ENCODE measurements at places on chromosomes 2 and 18. TPM values are rescaled to one million over a fixed set of nuclear protein-coding genes. Genes with fewer than 3 reads are reported as not detected.

REG3A gene
- 351 TPM for total RNA-seq

PSMA8 gene
- total RNA-seq = not detected

PPP1R7 gene
- 99.4 TPM for total RNA-seq

HS6ST1 gene
- 44.8 TPM for total RNA-seq

NGEF gene
- total RNA-seq = 7.0 TPM

SETBP1 gene
- 23.6 TPM for total RNA-seq

CHST10 gene
- 13.0 TPM for total RNA-seq

DNA sequence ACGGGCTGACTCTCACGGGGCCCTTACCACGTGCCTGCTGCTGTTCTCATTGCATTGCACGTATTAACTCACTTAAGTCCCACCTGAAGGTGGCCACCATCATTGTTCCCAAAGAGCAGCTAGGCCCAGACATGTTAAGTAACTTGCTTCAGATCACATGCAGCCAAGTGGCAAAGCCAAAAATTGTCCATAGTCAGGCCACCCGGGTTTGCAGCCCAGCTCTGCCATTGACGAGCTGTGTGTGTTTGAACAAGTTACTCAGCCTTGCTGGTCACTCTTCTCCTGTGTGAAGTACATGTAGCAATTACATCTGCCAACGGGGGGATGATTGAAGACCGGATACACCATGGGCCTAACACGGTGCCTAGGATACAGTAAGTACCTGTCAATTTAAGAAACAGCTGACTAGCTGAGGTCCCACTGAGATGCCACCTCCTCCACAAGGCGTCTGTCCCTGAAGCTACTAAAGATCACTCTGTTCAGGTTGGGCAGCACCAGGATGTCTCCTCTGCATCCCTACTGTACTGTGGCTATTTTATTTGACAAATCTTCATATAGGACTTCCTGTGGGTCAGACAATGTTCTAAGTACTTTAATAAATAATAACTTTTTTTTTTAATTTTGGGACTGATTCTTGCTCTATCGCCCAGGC lies 154.2 kb upstream of the MYCN start:
- DNase-seq = no peak

GRCh38 chr2:232986155-232986554 lies 26.9 kb downstream of the NGEF start:
- no peak for DNase-seq

DNA sequence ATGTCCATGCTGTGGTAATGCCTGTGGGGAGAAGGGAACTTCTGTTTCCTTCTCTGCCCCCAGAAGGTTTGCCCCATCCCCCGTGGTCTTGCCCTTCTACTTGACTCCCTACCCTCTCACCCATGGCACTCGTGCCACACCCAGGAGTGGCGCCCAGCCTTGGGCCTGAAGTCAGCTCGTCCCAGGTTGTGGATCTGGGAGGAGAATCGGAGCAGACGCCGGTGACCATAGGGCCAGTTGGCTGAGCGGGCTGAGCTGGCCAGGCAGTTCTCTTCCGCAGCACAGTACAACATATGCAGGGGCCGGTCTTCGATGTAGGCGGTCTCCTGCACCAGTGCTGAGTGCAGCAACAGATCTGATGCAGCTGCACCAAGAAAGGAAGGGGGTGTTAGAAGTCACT lies 4.7 kb downstream of the HTRA2 start:
- no peak for DNase-seq

DNA sequence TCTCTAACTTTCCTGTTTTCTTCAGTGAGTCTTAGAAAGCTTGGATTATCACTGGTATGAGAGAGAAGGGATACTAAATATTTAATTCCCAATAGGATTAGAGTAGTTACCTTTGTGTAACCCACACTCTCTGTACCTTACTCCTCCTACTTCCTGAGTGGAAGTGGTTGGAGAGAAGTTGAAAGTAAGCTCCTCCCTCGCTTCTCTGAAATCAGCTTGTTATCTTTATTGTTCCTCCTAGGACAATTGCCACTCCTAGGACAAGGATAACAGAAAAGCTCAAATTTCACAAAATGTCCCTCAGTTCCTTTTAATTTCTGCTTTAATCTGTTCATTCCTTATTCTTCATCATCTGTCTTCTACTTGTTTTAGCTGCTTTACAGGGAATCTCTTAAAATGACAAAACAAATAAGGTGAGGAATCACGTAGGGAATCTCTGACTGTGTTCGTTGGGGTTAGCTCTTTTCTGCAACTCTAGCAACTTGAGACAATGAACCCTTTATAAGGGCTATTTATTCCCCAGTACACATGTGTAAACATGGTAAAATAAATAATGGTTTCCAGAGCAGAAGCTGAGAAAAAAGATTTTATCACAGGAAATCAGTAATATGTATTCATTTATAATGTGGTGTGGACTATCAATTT lies 8.6 kb downstream of the ITPRID2 start:
- DNase-seq = no peak

GRCh38 chr2:53952519-53952918 lies 18.3 kb downstream of the PSME4 start:
- DNase-seq = no peak

DNA sequence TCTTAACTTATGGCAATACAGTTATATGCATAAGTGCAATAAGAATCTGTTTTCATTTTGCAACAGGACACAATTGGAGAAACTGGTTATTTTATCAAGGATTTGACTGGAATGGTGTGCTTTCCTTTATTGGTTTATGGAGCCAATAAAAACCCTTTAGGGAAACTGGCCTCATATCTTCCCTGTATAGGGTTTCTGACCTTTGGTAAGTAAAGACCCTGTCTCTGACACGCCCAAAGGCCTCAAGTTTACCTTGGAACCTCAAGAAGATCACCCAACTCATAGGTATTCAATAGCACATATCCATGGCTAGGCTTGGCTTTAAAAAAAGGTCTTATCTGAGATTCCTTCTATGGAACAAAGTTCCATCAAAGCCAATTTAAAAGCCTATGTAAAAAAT lies 11.2 kb downstream of the HAAO start:
- no peak for DNase-seq

DNA sequence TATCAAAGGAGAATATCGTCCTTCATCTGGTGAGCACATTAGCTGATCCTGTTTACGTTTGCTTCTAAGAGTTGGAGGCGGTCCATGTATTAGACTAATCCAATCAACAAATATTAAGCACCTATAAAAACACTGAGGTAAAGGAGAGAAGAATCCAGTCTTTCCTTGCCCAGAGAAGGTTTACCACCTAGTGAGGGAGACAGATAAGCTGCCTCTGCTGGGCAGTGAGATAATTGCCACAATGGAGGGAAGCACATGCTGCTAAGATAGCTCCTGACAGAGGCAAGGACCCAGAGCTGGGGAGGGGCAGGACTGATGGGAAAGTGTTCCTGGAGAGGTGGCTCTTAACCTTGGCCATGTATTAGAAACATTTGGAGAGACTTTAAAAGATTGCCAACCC lies 36.7 kb upstream of the ST8SIA5 start:
- DNase-seq = no peak

- no peak for DNase-seq
Measured at GRCh38 chr2:157076526-157077161, 180.9 kb upstream of the GALNT5 start.

DNA sequence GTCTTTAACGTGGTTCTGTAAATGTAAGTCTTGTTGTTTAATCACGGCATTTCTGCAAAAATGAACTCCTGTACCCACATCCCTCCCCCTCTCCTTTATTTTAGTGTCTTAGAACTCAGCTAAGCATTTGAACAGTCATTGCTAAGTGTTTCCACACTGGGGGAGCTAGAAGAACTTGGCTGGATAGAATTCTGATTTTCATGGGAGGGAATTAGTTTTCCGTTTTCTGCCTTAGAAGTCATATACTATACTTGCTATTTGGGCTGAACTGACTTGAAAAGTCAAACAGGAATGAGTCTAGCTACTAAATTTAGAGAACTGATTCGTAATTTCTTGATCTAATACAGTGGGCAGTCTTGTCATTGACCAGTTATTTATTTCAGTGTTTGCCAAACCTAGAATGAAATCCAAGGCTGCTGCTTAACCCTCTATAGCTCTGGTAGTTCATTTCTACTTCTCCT lies 61.1 kb downstream of the FMNL2 start:
- DNase-seq = no peak

GRCh38 chr2:86064006-86064405 lies 41.7 kb downstream of the POLR1A start:
- no peak for DNase-seq

GRCh38 chr2:190506666-190507065 lies 27.9 kb downstream of the NEMP2 start:
- no peak for DNase-seq

DNA sequence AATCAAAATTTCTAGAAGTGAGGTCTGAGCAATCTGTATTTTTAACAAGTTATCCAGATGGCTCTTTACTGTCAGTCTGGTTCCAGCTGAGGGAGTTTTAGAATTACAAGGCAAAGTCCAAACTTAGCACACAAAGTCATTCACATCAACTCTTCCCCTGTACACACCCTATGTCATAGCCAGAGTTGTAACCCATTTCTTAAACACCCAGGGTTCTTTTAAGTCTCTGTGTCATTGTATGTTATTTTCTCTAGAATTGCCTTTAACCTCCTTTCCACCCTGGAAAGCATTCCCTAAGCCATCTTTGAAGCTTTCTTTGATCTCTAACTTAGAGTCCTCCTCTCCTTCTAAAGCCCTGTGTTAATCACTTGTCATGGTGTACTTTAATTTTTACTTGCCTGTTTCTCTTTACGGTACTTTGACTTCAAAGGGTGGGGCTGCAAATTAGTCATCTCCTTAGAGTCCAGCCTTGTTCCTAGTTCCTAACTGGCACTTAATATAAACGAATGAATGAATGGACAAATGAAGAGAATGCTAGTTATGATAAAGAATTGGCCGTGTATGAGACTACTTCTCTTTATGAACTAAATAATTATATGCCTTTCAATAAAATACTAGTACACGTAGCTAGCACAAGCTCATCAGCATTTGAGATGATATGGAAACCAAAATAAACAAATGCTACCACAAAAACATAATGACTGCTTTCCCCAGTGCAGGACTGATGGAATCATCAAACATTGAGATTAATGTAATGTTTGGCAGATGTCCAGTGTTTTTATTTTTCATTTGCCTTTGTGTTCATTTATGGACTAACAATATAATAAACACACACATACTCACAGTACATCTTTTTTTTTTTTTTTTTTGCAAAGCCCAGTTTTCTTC lies 11.9 kb upstream of the ACTR3 start:
- no peak for DNase-seq

GRCh38 chr18:45940724-45941123 lies 26.4 kb downstream of the EPG5 start:
- DNase-seq = no peak

- no peak for DNase-seq
Measured at GRCh38 chr2:138012082-138012481, 47.8 kb downstream of the HNMT start.

DNA sequence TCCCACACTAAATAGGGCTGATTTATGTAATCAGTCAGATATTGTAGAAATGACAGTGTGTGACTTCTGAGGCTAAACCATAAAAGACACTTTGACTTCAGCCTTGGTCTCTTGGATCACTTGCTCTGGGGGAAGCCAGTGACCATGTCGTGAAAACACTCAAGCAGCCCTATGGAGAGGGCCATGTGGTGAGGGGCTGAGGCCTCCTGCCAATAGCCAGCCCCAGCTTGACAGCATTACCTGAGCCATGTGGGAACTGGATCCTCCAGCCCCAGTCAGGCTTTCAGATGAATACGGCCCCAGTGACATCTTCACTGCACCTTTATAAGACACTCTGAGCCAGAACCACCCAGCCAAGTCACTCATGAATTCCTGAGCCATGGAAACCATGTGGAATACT lies 20.8 kb downstream of the TNS1 start:
- DNase-seq = peak; percentile 4

DNA sequence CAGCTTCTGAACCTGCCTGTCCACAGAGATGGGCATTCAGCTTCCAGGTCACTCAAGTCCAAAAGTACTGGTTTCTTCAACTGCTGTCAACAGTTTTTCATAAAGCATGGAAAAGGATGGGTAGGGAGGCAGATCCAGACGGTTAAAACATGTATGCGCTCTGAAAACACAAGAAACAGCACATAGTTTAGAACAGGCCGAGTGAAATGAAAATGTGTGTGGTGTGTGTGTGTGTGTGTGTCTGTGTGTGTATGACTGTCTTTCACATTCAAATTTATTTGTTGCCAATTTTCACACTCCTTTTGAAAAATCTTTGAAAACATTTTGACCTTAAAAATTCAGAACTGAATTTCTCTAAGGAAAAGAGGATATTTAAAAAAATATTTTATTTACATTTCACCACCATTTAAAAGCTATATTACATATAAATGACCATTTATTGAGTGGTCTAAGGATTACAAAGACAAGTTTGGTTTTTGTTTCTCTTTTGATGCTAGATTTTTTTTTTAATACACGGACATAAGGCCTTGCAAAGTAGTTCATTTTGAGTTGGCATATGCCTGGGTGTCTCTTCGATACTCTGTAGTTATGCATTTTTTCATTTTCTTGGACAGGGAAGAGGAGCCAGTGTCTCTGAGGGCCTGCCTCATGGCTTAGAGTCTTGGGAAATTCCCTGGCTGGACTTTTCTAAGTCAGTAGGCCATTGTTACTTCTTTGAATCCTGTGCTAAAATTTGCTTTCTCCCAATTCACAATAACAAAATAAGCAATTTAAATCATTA lies 30.0 kb upstream of the STK17B start:
- no peak for DNase-seq

GRCh38 chr2:176085861-176086771 lies 2.4 kb upstream of the EVX2 start:
- DNase-seq = peak; percentile 21

- no peak for DNase-seq
Measured at GRCh38 chr2:236570081-236570868, 650 bp downstream of the ACKR3 start.

DNA sequence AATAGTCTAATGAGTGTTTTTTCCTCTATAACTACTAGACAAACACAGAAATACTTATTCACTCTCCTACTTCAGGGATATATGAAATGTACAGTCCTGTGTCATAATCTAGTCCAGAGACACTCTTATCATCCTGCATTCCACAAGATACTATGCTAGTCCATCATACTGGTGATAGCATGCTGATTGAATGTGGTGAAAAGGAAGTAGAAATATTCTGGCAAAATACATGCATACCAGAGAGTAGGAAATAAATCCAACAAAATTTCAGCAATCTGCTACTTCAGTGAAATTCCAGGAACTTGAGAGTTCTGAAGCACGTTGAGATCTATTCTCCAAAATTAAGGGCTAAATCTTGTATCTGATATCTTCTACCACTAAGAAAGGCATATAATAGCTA lies 353.9 kb downstream of the PID1 start:
- DNase-seq = no peak

- no peak for DNase-seq
Measured at GRCh38 chr2:32478889-32479620, 122.2 kb downstream of the BIRC6 start.

DNA sequence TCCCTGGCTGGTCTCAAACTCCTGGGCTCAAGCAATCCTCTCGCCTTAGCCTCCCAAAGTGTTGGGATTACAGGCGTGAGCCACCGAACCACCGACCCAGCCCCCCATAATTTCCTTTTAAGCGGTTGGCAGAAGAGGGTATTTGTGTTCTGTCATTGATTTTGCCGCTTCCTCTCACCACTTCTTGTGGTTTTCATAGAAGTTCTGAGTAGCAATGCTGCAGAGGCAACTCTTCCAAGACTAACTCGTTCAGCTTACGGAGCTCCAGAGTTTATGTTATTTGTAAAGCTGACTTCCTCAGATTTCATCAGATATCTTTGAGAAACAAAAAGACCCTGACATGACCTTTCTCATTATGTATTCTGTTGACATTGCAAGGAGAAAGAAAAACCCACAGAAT lies 261.4 kb upstream of the KCNJ3 start:
- no peak for DNase-seq
